Activated T-helper 1 cell treated with Interleukin-2 at 50 U/mL for 16 hours (primary cell): ENCODE measurements at places on chromosomes 12 and 14.

DNA sequence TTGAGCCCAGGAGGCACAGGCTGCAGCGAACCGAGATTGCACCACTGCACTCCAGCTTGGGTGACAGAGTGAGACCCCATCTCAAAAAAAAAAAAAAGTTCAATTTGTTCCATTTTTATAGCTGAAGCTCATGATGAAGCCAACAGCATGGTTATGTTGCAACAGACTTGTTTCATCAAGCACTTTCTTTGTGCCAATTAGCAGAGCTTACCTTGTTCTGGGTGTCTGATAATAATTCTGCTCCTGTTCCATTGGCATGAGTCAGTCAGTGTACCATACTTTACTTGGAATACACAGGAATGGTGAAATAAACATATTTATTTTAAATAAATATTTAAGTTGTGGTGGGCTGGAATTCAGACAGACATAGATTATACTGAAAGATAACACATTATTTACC is 100.8 kb upstream of the DAAM1 start:
- no peak for DNase-seq

DNA sequence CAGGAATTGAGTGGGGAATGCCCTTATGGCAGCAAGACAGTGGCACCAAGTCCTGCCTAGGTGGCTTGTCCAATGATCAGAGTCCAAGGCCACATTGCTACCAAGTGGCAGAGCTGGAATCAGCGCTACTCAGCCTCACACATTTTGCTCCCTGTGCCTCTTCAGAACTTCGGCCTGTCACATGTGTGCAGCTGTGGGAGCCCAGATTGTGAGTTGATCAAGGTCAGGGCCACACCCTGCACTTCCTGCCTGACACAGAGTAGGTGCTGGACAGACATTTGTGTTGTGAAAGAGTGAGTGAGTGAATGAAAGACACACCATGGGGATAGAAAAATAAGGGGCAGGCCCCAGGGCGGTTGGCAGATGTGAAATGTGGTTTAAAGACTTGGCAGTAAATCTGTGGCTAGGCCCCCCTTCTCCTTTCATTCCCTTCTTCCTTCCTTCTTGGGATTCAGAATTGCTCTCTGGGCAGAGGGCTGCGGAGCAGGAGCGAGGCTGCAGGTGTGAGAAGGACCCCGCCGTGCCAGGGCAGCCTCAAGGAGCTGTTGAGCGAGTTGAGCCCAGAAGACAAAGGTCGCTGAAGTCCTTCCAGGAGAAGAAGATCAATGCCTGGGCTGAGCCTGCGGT is 83.5 kb downstream of the SLC25A47 start:
- DNase-seq, result peak; percentile 25

DNA sequence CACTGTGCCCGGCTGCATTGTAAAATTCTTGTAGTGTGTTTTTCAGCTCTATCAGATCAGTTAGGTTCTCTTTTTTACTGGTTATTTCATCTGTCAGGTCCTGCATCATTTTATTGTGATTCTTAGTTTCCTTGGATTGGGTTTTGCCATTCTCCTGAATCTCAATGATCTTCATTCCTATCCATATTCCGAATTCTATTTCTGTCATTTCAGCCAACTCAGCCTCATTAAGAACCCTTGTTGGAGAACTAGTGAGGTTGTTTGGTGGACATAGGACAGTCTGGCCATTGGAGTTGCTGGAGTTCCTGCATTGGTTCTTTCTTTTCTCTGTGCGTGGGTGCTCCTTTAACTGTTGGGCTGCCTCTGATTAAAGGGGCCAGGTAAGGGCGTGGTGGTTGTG is 5.6 kb upstream of the C1S start:
- no peak for DNase-seq

GRCh38 chr14:65222440-65222858 is 120.1 kb upstream of the MAX start:
- DNase-seq, result peak; percentile 25

DNA sequence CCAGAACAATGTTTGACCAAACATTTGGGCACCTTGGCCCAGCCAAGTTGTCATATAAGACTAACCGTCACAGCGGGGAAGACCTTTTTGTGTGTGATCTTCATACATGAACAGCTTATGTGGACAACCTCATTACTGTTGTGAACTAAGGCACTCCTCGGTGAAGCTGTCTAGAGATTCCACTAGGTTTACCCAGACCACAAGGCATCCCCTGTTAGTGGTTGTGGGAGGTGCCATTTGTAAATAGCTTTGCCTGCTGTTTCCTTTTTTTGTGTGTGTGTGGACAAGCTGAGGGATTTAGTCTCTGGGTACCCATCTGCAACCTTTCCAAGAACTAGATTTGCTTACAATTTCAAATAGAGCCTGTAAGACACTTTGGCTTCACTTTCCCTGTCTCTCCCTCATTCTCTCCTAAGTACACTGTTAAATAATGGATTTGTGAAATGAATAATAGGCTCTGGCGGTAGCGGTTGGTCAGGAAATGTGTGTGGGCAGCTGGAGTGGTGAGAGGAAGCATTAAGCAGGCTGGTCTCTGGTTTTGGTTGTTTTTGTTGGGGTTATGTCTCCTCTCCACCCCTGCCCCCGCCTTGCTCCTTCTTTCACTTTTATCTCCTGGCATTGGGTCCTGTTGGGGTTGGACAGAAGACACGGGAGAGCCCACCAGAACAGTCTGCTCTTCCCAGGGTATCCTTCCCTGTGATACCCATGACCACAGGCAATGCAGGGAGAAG is 727.6 kb downstream of the VRK1 start:
- DNase-seq, result no peak

DNA sequence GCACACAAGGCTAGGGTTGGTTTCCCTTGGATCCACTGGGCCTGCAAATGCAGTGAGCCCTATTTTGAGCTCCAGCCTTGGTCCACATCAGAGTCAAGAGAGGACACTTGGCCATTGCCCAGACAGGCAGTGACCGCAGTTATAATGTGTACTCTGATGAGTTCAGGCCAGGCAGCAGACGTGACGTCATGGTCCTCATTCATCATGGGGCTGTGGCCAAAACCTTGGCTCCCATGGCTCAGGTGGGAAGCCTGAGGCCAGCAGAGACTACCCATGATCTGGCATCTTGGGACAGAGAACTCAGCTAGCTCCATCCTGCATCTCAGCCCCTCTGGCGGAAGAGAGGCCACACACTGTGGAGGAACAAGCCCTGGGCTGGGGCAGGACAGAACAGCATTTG is 16.4 kb downstream of the TMEM63C start:
- no peak for DNase-seq

- DNase-seq, result no peak
Measured at GRCh38 chr12:27616356-27617142, 79.7 kb upstream of the REP15 start.

GRCh38 chr12:123763093-123763492 is 992 bp downstream of the DNAH10 start:
- no peak for DNase-seq

DNA sequence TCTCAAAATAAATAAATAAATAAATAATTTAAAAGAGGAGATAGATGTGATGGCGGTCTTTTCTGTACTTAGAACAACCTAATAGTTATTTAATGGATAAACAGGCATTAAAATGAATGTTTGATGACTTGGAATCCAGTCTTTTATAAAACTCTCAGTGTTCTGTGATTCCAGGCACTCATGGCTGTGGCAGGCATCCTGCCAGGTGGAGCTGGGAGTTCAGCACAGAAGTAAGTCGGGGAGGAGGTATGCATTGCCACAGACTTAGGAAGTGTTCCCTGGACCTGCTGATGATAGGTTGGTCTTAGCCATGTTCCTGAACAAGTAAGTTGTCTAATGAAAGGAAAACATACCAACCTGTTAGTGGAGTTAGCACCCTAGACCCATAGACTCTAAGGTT is 126.3 kb downstream of the CACNA1C start:
- no peak for DNase-seq

DNA sequence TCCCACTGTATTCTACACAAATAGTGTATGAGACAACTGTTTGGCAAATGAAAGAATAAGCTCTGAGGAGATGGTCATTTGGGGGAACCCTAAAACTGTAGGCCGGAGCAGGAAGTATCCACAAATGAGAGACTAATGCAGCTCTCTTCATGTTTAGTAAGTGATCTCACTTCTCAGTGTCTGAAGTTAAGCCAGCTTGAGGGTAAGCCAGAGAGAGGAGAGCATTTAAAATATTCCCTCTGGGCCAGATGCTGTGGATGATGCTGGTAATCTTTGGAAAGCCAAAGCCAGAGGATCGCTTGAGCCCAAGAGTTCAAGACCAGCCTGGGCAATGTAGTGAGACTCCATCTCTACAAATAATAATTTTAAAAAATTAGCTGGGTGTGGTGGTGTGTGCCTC is 130.6 kb upstream of the SINHCAF start:
- no peak for DNase-seq

DNA sequence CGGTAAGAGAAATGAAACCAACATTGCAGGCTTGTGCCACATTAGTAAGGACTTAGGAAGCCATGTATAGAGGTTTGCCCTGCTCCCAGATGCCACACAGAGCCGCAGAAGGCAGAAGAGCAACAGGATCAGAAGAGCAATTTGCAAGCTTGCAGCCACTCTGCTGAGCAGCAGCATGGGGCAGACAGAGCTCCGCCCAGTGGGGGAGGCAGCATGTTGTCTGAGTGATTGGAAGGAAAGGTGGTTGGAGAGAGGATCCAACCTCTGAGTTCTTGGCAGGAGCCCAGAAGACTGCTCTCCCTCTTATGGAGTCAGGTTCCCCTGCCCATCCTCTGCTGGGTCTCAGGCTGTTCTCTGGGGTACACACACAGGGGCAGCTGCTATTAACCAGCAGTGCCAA is 2.3 kb upstream of the KRT6A start:
- no peak for DNase-seq

DNA sequence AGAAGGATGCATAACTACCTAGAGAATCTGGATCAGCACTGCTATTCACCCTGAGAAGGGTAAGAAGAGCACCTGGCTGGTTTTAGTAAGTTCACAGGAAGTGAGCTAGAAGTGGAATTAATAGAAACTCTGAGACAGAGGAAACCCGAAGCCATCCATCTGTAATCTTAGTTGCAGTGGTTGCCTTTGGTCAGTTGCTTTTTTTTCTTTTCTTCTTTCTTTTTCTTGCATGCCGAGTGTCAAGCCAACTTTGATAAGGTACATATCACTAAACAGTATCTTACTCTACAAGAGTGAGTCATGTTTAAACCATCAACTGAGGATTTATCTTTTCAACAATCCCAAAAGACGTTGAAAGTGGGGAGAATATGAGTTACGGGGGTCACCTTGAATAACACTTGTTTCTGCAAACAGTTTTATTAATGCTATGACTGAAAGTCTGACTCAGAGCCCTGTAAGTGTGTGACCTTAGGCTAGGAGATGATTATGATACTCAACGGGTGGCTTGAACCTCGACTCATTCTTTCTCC is 26.7 kb downstream of the C12orf75 start:
- DNase-seq, result no peak
